BJ (cell line): ENCODE measurements at places on chromosomes 2 and 18. TPM values are rescaled to one million over a fixed set of nuclear protein-coding genes. Genes with fewer than 3 reads are reported as not detected.

IL1R1 gene
- polyA plus RNA-seq: 37.3 and 43.4 TPM in 2 replicates

CAPN14 gene
- polyA plus RNA-seq: 0.10 TPM in 2 replicates

ANKRD53 gene
- 0.36 and 0.43 TPM in 2 replicates for polyA plus RNA-seq

DPY30 gene
- polyA plus RNA-seq: 35.3 and 66.1 TPM in 2 replicates

UGT1A3 gene
- not detected in 2 replicates for polyA plus RNA-seq

FOXD4L1 gene
- 0.02 TPM in 1 of 2 replicates, not detected in the other for polyA plus RNA-seq

CACNB4 gene
- polyA plus RNA-seq: 0.12 TPM in 2 replicates

INHA gene
- polyA plus RNA-seq: 0.94 and 1.5 TPM in 2 replicates

ING5 gene
- polyA plus RNA-seq: 24.2 and 27.0 TPM in 2 replicates

LINC00305 gene
- not detected in 2 replicates for polyA plus RNA-seq

STON1 gene
- 4.0 and 5.6 TPM in 2 replicates for polyA plus RNA-seq

EMILIN1 gene
- polyA plus RNA-seq: 43.4 and 81.3 TPM in 2 replicates

GPR39 gene
- polyA plus RNA-seq: 1.9 and 2.3 TPM in 2 replicates
